ENCODE measurements at places on chromosomes 7 and 10. TPM values are rescaled to one million over a fixed set of nuclear protein-coding genes. Genes with fewer than 3 reads are reported as not detected.

The PRSS37 gene
- total RNA-seq, result not detected

The FAM25C gene
- not detected for total RNA-seq

The ZNF804B gene
- not detected for total RNA-seq

The CALHM1 gene
- total RNA-seq, result not detected

The TSPAN13 gene
- 89.1 TPM for total RNA-seq

The A1CF gene
- total RNA-seq, result 0.05 TPM

The SEMA3C gene
- 349 TPM for total RNA-seq

The KCNMA1 gene
- 12.9 TPM for total RNA-seq

The UCN3 gene
- not detected for total RNA-seq

The ETV1 gene
- 2.3 TPM for total RNA-seq

The UNCX gene
- not detected for total RNA-seq

The LMOD2 gene
- not detected for total RNA-seq

The HSPA12A gene
- 79.5 TPM for total RNA-seq

The UNC5B gene
- total RNA-seq, result 0.35 TPM

The LOXL4 gene
- total RNA-seq, result 20.1 TPM

The PCDH15 gene
- not detected for total RNA-seq

The GLCCI1 gene
- 2.8 TPM for total RNA-seq

The UPK3BL2 gene
- not detected for total RNA-seq

The ADO gene
- total RNA-seq, result 23.0 TPM

The NEBL gene
- total RNA-seq, result 3.3 TPM

The TRIL gene
- 0.94 TPM for total RNA-seq

The NUTM2E gene
- not detected for total RNA-seq

The SUN3 gene
- not detected for total RNA-seq

The ZNF22 gene
- total RNA-seq, result 26.8 TPM

The FKBP6 gene
- not detected for total RNA-seq

The CYP3A7 gene
- total RNA-seq, result not detected

The AKR1C4 gene
- not detected for total RNA-seq

The AGR3 gene
- not detected for total RNA-seq

The ENTPD7 gene
- 106 TPM for total RNA-seq

The FFAR4 gene
- total RNA-seq, result not detected

The GIMAP6 gene
- total RNA-seq, result 0.15 TPM

The PRLHR gene
- total RNA-seq, result not detected

The SFRP5 gene
- total RNA-seq, result 0.17 TPM

The PDGFA gene
- 54.3 TPM for total RNA-seq

Data from renal cortical epithelial cell (primary cell).